Uterus (tissue), 4 donors: ENCODE measurements at places on chromosomes 6 and 20. TPM values are rescaled to one million over a fixed set of nuclear protein-coding genes. Genes with fewer than 3 reads are reported as not detected.

The SLC32A1 gene
- total RNA-seq: not detected

The AAR2 gene
- 25.9 TPM for total RNA-seq

The VAPB gene
- 24.1 TPM for total RNA-seq

The MCUR1 gene
- 16.5 TPM for total RNA-seq

The C6orf118 gene
- 2.6 TPM for total RNA-seq

The WFDC12 gene
- total RNA-seq: not detected

The TCP11 gene
- total RNA-seq: not detected

The LPA gene
- total RNA-seq: 0.24 TPM

The MACROD2 gene
- 28.1 TPM for total RNA-seq

The NT5E gene
- total RNA-seq: 72.1 TPM

The SLC17A1 gene
- not detected for total RNA-seq
